Activated CD8-positive, alpha-beta memory T cell treated with anti-CD3 and anti-CD28 coated beads for 24 hours (primary cell): ENCODE measurements at places on chromosomes 12 and 14.
A peak's percentile ranks its signal among the peaks of the same experiment; 100 is the strongest.

- no peak for DNase-seq
Observed at GRCh38 chr14:61119006-61119405, 138.0 kb downstream of the SLC38A6 start.

GRCh38 chr12:6532051-6532926, 2.0 kb upstream of the GAPDH start:
- DNase-seq = peak; percentile 91

GRCh38 chr14:68951800-68952530, 27.1 kb downstream of the ACTN1 start:
- DNase-seq = no peak

GRCh38 chr12:93279565-93280412, 97.9 kb upstream of the NUDT4 start:
- no peak for DNase-seq

- DNase-seq = no peak
Observed at GRCh38 chr12:12333407-12334366, 16.4 kb downstream of the MANSC1 start.

- no peak for DNase-seq
Observed at GRCh38 chr14:38137005-38137404, 70.7 kb upstream of the SSTR1 start.
